ENCODE measurements at places on chromosomes 16 and 17.

GRCh38 chr17:42818379-42818778 is 5.7 kb downstream of the BECN1 start:
- DNase-seq = no peak

DNA sequence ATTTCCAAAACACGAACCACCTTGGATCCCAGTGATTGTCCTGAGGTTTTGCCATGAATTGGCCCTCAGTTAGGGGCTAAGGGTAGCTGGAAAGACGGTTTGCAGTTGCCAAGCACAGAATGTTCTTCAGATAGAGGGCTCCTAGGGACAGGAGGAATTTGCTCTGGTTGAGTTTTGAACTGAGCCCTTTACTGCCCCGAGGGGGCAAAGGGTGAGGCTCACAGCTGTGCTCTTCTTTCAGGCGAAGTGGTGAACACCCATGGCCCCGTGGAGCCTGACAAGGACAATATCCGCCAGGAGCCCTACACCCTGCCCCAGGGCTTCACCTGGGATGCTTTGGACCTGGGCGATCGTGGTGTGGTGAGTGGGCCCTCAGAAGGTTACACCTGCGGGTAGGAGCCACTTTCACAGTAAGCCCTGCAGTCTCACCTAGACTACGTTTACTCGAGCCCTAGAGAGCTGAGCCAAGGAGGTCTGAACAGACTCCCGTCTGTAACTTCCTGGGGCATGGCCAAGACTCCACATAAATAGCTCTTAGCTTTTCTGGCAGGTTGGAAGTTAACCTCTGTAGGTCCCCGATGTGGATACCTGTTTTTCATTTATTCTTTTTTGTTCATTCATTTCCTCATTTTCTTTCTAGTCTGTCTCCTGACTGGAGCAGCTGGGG is 32.5 kb downstream of the NMT1 start:
- DNase-seq = no peak

DNA sequence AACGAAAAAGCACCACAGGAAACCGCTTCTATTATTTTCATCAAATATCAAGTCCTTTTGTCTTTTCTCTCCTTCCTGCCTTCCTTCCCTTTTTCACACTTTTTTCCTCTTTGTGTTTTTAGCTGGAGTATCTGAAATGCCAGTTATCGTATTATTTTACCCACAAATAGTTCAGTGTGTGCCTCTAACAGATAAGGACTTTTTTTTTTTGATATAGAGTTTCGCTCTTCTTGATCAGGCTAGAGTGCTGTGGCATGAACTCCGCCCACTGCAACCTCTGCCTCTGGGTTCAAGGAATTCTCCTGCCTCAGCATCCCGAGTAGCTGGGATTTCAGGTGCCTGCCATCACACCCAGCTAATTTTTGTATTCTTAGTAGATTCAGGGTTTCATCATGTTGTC is 10.7 kb downstream of the DNAAF1 start:
- DNase-seq = no peak

DNA sequence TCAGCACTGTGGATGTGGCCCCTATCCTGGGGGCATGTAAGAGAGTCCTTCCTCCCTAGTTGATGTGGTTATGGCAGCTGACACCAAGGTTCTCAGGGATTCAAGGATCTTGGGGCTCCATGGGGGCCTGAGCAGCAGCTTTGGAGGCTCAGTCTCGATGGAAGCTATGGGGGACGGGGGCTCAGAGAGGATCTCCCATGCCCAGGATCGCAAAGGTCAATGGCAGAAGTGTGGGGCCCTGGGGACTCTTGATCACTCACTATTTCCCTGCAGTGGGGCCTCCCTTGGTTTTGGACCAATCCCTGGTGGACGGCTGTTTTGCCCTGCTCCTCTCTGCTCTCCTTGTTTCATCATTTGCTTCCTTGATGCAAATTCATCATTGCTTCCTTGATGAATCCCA is 885.9 kb downstream of the CDH8 start:
- no peak for DNase-seq

DNA sequence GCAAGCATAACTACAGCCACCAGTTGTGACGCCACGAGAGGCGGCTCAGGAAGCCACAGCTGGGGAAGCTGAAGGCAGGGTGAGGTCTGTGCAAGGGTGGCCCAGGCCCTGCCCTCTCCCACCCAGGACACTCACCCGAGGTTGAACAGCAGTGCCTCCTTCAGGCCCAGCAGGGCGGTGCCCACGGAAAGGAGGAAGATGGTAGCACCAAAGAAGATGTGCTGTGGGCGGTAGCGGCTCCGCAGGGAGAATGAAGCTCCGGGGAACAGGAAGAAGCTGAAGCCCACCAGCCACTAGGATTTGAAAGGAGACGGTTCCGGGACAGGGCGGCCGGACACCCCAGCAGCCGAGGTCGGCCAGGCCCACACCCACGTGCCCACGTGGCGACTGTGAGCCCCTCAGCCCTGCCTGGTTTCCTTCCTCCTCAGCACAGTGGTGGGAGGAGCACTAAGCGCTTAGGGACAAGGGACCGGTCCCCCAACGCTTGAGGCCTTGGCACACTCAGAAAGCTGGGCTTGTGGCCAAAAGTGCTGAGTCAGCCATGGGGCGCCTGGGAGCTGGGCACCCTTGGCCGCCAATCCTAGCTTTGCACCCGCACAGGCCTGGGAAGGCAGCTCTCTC is 11.0 kb downstream of the CYB561 start:
- no peak for DNase-seq

DNA sequence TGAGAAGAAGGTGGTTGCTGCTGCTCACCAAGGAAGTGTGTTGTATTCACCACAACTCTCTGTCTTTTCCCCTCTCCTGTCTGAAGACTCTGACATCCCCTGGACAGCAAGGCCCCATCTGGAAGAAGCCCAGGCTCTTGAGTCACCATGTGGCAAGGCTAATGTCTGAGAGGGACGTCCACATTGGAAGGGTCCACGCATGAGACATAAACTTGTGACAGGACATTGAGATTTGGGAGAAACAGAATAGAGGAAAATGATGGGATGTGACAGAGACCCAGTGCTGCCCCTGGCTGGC is 176.5 kb downstream of the IRF8 start:
- no peak for DNase-seq

GRCh38 chr17:71102777-71103176 is 933.4 kb downstream of the KCNJ2 start:
- DNase-seq = no peak

- peak; percentile 40 for DNase-seq
These were observed 339.8 kb upstream of the PSMD7 start for GRCh38 chr16:73956587-73957494.

GRCh38 chr16:7270823-7271222 is 61.8 kb upstream of the RBFOX1 start:
- DNase-seq = no peak

DNA sequence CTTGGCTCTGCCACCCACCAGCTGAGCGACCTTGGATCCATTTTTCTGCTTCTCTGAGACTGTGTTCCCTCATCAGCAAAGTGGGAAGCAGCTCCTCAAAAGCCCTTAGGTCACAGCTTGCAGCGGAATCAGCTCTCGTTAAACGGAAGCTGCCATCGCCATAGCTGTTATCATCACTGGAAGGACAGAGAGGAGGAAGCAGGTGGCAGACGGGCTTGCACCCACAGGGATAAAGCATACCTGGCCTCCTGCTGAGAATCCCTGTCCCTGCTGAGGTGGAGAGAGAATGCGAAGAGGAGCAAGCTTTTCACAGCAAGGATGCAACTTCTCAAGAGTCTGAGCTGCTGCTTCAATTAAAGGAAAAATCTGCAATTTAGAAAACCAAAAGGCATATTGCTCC is 106.6 kb downstream of the CLEC16A start:
- DNase-seq = no peak

GRCh38 chr17:78041386-78042179 is 83.1 kb downstream of the TNRC6C start:
- no peak for DNase-seq

- no peak for DNase-seq
These were observed 416 bp downstream of the KIFC3 start for GRCh38 chr16:57801809-57802340.

DNA sequence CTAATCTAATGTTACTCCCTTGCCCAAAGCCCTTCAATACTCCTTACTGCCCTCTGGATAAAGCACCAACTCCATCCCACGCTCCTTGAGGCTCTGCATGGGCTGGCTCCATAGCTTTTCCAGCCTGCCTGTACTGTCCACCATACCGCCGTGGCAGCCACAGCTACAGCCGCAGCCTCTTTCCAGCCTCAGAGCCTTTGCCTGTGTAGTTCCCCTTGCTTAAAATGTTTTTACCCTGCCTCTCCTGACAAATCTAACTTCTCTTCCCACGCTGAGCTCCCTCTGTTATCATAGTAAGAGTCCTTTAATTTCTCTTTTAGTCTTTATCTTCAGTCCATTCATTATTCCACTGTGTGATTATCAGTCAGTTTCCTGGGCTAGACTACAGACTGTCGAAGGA is 22.0 kb downstream of the TEX14 start:
- DNase-seq = no peak

GRCh38 chr16:68406458-68407152 is 41.7 kb downstream of the SMPD3 start:
- no peak for DNase-seq

- DNase-seq = no peak
These were observed 361.7 kb upstream of the TNRC6C start for GRCh38 chr17:77596491-77597417.

GRCh38 chr16:87671221-87671620 is 68.9 kb downstream of the JPH3 start:
- DNase-seq = no peak
